ENCODE measurements at places on chromosomes 16 and 17. TPM values are rescaled to one million over a fixed set of nuclear protein-coding genes. Genes with fewer than 3 reads are reported as not detected.

Gene ZP2
- not detected for total RNA-seq

Gene VASN
- 4.3 TPM for total RNA-seq

Gene CHST4
- not detected for total RNA-seq

Gene ITGAD
- not detected for total RNA-seq

Gene TP53TG3C
- 0.42 TPM for total RNA-seq

Gene NPB
- 0.69 TPM for total RNA-seq

Gene CRK
- 37.9 TPM for total RNA-seq

Gene SRP68
- total RNA-seq: 66.1 TPM

Gene AANAT
- not detected for total RNA-seq

Gene SCIMP
- 1.2 TPM for total RNA-seq

Gene CCDC144A
- total RNA-seq: 1.9 TPM

Gene PRRT2
- total RNA-seq: 3.1 TPM

Gene CACNA1G
- total RNA-seq: 0.25 TPM

Gene SLC5A10
- total RNA-seq: not detected

Gene KRTAP3-1
- not detected for total RNA-seq

Gene TMC7
- 1.1 TPM for total RNA-seq

Gene ARL5C
- total RNA-seq: not detected
